Left cardiac atrium (tissue), 4 donors: ENCODE measurements at places on chromosomes 6 and 20.

DNA sequence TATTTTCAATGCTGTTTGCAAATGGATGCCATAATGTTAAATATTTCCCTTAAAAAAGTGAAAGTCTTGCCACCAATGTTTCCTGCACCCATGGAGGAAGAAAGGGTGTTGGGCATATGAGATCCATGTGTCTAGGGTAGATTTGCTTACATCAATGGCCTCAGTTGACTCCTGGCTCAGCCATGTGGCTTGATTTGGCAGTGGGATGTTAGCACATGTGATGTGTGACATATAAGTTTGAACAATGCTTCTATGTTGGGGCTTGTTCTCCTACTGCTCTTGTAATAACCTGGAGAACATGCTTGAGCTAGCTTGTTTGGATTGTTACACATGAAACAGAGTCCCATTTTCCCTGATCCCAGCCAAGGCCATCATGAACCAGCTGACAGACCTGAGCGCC lies 187.6 kb downstream of the SCP2D1 start:
- no peak for DNase-seq

DNA sequence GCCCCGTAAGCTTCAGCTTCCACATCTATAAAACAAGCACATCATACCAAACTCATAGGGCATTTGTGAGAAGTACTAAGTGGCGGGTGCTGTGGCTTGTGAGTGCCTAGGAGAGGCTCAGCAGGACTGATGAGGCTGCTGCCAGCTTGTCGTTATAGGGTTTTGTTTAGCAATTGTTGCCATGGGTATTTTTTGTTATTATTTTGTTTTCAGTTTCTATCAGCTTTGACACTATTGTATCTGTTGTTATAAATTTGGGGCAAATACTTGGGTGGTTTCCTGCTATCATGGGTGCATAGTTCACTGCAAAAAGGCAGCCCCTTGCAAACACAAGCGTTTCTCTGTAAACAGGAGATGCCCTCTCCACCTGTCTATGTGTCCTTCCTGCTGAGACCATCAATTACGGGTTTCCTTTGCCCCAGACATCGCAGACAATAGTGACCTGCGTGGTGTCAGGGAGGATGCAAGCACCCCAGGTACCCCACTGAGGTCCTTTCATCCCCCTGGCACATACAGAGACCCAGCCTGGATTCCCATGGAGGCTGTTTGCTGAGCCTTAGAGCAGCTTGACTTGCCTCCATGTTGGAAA lies 3.1 kb upstream of the CCDC167 start:
- DNase-seq: no peak

GRCh38 chr6:113405326-113406047 lies 451.7 kb upstream of the MARCKS start:
- no peak for DNase-seq

DNA sequence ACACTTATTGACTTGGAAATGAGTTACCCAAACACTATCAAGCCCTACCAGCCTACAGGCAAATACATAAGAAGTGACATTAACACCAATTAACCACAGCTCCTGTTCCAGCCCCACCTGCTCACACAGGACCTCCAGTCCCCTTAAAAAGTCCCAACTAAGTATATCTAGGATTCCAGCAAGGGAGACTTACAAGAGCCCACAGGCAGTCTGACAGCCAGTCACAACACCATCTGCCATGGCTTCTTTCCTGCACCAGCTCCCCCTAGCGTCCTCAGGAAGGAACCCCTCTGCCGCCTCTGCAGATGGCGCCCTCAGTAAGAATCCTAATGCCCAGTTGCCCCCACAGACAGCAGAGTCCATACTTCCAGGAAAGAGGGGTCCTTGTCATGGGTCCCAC lies 122.1 kb downstream of the HIVEP2 start:
- DNase-seq: no peak

DNA sequence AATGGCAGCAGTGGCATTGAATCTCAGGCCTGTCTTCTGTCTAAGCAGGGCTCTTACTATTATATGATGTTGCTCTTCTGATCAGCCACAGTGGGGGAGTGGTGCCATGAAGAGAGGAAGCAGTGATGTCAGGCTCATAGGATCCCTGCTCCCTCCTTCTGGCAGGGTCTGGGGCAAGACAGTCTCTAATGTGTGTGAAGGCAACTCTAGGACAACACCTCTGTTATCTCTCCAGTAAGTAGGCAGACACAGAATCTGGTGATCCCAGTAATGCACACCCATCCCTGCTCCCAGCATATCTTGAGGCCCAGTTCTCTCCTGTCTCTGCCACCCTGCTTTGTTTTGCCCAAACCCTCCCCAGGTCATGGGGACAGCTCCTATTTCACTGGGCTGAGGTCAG lies 8.8 kb downstream of the C20orf202 start:
- DNase-seq: no peak

DNA sequence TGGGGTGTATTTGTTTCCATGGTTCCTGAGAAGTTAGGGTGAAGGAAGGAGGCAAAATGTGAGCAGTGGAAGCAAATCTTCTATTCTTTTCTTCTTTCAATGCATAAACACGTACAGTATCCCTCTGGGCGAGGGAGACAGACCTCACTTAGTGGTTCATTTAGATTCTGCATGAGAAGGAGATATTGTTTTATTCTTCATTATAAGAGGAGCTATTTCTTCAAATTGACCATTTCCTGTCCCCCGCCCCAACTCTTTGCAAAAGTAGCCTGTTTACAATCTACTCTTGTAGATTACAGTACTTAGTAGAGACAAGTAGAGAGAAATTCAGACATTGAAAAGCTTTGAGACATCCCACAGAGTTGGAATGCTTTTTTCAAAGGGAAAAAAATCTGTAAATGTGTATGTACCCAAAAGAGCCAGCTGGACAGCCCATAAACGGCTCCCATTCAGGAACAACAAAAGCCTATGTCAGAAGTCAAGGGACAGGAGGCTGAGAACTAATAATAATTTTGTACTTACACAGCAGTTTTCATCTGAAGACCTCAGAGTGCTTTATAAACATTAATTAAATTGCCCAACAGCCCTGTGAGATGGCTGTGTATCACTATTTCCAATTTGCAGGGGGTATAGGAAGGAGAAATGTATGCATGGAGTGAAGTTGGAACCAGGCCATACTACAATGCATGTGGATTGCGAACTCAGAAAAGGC lies 23.9 kb downstream of the CD83 start:
- no peak for DNase-seq

DNA sequence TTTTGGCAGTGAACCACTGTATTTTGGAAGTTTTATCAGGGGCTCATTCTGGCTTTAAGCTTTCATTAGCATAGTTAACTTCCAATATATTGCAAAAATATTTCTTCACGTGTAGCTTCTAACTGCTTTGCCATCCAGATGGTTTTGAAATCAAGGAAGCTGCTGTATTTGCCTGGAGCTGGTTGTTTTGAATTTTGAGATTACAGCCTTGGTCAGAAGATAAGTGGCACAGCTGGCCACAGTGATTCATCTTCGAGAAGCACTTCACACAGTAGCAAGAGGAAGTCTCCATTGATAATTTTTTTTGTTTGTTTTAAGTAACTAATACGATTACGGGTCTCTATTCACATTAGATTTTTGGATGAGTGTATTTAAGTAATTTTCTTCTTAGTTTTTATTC lies 3.8 kb downstream of the APCDD1L start:
- no peak for DNase-seq

DNA sequence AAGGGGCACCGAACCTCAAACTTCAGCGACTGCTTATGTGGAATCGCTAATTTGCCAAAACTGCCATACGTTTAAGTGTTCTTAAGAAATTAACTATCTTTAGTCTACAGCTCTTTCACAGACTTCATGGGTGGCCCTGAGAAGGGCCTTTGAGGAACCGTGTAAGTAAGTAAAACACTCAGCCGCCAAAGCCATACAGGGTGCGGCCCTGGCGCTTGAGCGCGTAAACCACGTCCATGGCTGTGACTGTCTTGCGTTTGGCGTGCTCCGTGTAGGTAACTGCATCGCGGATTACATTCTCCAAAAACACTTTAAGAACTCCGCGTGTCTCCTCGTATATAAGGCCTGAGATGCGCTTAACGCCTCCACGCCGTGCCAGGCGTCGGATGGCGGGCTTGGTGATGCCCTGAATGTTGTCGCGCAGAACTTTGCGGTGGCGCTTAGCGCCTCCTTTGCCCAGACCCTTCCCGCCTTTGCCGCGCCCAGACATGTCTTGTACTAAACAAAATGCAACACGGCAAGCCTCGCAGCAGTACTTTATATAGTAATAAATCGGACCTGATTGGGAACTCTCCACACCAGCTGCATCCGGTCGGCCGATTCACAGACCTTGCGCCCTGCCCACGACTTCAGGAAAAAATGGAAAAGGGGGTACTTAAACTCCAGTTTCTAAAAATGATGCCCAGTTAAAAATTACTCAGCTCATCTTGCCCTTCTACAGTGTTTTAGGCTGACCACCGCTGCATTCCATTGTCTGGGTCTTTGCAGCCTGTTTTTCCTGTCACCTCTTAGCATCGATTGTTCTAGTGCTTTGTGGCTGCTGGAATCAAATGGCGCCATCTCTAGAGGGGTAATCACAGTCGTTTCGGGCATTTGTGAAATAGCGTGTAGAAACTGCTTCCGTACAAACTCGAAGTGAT lies 38.9 kb downstream of the OR2B2 start:
- peak; percentile 47 for DNase-seq

DNA sequence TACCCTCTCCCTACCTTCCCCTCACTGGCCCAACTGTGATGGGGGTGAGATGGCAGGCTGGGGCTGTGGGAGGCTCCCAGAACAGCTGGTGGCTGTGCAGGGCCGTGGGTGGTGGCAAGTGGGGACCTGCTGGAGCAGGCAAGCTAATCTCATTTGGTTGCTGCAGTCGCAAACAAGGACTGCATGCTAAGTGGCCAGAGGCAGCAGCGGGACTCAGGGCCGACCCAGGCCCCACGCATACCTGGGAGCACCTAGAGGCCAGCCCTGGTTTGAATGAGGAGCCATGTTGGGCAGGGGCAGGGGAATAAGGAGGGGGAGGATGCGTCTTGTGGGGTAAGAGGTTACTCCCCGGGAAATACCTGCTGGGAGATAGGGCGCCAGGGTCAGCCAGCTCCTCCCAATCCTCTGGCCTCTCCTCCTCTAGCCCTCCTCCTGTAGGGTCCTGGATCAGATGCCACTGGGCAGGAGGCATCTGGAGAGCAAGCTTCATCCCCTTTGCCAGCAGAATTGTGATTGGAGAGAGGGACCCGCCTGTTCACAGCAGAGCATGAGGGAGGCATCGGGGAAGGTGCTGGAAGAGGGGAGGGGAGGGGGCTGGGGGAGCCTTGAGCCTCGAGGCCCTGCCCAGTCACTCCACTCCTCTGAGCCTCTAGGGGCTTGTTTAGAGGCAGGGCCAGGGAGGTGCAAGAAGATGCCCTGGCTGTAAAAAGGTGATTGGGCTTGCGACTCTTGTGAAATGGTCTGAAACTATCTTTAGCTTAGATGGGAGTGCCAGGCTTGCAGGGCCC lies 24.3 kb upstream of the CDH22 start:
- no peak for DNase-seq

- DNase-seq: no peak
Measured at GRCh38 chr6:133408543-133408942, 167.4 kb downstream of the EYA4 start.

GRCh38 chr6:106549521-106549920 lies 79.8 kb downstream of the RTN4IP1 start:
- DNase-seq: no peak

DNA sequence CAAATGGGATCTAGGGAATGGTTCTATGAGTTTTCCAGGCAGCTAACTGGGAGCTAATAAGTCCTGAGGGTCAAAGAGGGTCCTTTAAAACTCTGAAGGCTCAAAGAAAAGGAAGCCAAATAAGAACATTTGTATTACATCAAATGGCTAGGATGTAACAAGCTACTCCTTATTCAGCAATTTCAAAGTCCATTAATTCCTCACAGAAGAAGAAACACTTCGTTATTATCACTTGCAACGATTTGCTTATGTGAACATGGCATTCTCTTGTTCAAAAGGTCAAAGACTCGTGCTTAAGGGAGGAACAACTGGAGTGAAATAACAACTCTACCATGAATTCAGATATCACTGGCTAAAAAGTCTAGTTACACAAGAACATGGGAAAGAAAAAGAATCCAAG lies 70.8 kb upstream of the FBXO30 start:
- DNase-seq: no peak

DNA sequence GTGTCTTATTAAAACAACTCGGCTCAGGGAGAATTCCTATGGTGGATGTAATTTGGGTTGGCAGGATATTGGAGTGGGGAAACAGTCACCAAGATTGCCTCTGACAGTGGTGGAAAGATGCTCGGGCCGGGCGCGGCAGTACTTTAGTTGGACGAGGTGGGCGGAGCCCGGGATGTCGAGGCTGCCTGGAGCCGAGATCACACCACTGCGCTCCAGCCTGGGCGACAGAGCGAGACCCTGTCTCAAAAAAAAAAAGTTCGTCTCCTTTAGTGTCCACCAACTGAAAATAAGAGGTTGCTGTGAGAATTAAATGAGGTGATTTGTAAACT lies 621 bp downstream of the NOL7 start:
- DNase-seq: peak; percentile 64

- DNase-seq: no peak
Measured at GRCh38 chr20:16311756-16312155, 261.5 kb downstream of the KIF16B start.

- DNase-seq: no peak
Measured at GRCh38 chr6:21053612-21054011, 519.4 kb downstream of the CDKAL1 start.

GRCh38 chr6:25083784-25084507 lies 148.2 kb upstream of the RIPOR2 start:
- no peak for DNase-seq

DNA sequence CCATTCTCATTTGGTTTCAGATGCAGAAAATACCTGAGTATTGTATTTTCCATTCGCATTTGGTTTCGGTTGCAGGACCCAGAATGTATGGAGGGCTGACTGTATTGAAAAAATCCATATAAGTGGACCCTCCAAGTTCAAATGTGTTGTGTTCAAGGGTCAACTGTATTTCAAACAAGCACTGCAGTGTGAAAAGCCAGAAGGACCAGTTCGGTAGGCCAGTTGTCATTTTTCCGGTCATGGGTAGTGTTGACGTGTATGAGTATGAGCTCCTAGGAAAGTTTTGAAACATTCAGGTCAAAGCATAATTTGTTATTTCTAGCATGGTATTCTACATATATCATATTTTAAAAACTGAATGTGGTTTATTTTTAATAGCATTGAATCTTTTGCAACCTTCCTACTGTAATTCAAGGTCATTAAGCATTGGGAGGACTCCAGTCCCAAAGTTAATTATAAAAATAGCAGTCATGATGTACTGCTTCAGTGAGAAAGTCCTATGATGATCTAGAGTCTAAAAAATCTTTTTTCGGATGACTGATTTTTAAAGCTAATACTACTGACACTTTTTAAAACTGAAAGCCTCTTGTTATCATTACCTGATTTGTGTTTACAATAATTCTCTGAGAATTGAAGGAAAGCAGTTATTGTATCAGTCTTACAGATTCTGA lies 18.9 kb downstream of the NHSL1 start:
- no peak for DNase-seq

- DNase-seq: no peak
Measured at GRCh38 chr6:111591901-111592461, 13.7 kb downstream of the TRAF3IP2 start.

GRCh38 chr6:143058987-143059386 lies 1.7 kb upstream of the AIG1 start:
- DNase-seq: no peak
